AG09309 (cell line): ENCODE measurements at places on chromosomes 3 and 15.
A peak's percentile ranks its signal among the peaks of the same experiment; 100 is the strongest.

- DNase-seq = no peak
Measured at GRCh38 chr3:71849681-71850080, 64.7 kb upstream of the PROK2 start.

DNA sequence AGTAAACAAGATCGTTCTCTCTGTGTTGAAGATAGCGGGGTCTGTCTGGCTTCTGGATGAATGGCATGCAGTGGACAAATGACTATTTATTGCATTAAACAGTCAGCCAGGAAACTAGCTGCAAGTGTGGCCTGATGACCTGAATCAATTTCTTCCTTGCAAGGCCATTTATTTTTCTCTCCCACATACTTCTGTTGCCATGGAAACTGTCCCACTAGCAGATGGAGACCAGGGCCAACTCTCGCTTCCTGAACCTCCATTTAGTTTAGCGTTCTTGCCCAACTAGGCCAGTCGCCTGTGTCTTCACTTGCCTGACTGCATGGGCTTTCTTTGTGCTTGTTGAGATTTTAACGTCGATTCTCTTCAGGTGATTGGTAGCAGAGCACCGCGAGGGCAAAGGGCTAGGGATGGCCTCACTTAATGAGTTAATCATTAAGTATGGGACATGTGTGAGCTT lies 27.6 kb downstream of the LMCD1 start:
- no peak for DNase-seq

- no peak for DNase-seq
Measured at GRCh38 chr3:108380128-108380795, 83.9 kb downstream of the HHLA2 start.

DNA sequence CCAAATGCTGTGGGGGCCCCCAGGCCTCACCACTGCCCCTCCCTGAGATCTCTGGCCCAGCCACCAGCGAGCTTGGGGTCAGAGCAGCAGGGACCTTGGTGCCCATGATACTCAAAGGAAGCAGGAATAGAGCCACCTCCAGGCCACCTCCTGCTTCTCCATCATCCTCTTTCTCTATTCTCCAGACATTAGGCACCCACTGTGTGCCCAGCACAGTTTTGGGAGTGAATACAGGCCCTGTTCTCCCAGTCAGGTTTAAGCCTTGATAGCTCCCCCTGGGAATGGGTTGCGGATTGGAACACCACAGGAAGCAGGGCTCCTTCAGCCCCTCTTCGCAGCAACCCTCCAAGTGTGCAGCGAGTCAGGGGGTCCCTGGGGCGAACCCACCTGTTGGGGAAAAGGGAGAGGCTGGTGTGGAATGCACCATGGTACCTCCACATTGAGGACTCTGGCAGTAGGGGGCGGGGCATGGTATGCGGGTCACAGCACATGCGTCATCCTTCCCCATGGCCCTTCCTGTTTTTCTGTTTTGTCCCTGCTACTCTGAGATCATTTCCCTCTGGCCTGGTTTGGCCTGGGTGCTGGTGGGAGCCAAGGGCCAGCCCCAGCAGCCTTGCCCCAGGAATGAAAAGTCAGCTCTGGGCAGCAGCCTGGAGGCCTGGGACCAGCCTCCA lies 14.2 kb upstream of the SEMA3B start:
- no peak for DNase-seq

DNA sequence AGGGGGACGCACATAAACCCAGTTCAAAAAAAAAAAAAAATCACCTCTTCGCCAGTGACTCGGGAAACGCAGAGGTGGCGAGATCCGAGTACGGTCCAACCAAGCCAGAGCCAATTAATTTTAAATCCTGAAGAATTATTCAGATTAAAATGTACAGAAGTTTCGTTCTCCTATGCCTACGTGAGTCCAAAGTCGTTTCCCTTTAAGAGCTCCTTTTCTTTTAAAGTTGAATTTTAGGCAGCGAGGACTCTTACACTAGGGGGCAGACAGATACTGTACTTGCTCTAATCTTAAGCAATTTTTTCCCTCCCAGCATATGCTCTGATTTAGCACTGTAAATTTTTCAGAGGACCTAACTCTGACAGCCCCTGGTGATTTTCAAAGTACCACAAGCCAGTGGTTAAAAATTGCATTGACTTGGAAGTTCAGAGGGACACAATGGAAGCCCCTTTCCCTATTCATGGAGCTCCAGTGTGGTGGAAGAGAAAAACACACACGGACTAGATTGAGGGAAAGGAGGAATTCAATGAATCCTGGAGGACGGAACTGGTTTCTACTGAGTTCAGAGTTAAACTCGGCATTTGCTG lies 3.3 kb upstream of the NR2F2 start:
- DNase-seq = peak; percentile 78

GRCh38 chr3:141839389-141839788 lies 37.1 kb upstream of the ATP1B3 start:
- no peak for DNase-seq

DNA sequence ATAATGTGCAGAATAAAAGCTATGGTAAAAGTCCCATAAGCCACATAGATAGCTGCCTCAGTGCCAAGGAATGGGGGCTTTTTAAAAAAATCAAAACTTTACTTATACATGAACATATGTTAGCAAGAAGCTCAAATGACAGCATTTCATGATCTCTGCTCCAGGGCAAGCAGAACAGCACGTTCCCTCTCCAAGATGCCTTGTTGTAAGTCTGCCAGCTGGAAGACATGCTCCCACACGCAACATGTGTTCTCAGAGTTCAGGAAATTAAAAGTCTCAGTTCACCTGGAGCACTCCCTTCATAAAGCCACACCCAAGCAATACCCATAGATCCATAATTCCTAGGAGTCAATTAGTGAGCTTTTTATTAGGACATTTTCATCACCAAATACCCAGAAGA lies 52.2 kb downstream of the ABI3BP start:
- DNase-seq = no peak

DNA sequence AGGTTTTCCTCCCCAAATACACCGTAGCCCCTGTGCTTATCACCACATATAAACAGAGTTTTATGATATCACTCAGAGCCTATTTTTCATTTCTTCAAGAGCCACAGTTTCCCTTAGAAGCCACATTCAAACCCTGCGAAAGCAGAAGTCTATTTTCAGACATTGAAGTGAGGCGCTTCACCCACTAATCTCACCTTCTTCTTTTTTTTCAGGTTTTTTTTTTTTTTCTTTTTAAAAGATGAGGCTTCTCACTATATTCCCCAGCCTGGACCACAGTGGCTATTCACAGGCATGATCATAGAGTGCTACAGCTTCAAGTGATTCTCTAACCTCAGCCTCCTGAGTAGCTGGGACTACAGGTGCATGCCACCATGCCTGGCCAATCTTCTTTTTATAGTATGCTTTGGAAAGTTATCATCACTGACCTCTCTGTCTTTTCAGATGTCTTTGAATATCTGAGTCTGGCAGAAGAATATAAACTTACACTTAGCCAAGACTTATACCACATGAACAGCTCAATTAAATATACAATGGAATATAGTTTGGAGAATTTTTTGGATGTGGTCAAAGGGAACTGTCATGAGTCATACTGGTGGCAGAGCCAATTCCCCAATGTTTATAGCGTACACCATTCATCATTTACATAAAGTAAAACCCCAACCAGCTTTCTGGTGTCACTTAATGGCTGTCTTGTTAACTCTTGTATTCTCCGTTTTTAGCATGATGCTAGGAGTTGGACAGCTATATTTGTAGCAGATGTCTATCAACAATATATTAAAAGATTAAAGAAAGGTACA lies 59.7 kb upstream of the CCDC50 start:
- no peak for DNase-seq

DNA sequence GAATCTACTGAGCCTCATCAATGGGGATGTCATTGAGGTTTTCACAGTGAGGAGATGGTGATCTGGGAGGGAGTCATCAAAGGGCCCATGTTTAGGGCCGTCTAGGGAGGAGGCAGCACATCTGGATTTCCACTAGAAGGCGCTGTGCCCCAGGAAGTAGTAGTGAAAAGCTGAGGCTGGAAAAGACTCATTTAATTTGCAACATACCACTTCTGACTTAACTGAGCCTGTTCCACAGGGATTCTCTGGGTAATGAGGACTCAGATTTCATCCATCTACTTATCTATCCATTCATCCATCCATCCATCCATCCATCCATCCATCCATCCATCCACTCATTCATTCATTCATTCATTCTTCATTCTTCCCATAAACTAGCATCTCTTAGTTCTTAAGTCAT lies 17.4 kb upstream of the SHF start:
- DNase-seq = peak; percentile 41

DNA sequence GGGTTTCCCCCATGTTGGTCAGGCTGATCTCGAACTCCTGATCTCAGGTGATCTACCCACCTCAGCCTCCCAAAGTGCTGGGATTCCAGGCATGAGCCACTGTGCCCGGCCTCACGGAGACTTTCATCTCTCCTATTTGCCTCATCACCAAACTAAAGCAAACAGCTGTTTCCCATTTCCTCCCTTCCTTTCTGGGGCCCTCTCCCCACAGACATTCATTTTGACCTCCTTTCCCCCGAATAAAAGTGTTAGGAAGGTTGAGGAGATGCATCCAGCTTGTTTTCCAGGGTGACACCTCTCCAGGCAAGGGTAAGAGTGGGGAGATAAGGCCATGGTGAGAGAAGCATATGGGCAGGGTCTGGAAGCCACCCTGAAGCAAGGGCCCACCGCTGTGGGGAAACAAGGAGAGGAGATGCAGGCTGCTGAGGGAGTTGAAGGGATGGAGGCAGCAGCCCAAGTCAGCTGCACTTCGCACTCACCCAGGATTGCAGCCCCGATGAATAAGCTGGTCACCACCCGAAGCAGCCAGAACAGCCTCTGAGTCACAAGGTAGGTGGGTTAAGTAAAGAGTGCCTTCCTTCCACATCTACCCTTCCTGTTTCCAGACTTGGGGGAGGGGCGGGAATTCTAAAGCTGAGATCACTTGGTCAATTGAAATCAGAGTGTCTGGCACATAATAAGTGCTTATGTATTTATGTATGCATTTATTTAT lies 7.7 kb downstream of the DUOXA2 start:
- DNase-seq = peak; percentile 52

DNA sequence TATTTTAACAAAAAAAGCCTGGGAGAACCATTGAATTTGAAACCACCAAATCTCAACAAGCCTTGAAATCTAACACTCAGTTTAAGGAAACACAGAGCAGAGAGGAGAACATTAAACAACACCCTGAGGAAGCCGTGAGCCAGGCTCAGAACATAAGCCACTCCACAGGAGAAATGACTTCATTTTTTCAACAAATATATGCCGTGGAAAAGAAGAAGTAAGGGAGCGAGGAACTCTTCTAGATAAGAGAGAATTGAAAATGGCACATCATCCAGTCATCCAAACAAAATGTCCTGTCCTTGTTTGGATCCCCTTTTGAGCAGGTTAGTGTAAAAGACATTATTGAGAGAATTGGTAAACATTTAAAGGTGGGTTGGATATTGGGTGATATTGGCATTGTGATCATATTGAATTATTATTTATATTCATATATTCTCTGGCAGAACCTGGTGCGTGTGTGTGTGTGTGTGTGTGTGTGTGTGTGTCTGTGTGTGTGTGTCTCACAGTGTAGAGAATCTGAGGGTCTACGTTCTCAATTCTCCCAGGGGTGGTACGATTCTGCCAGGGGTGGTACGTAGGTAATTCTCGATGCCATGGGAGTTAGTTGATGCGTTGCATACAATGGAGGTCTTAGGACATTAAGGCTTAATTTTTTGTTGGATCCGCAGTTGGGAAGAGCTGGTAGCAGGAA lies 94.4 kb downstream of the ST6GAL1 start:
- no peak for DNase-seq

GRCh38 chr3:71803248-71803647 lies 18.3 kb upstream of the PROK2 start:
- no peak for DNase-seq

GRCh38 chr15:83747050-83747717 lies 93.3 kb downstream of the ADAMTSL3 start:
- DNase-seq = no peak

DNA sequence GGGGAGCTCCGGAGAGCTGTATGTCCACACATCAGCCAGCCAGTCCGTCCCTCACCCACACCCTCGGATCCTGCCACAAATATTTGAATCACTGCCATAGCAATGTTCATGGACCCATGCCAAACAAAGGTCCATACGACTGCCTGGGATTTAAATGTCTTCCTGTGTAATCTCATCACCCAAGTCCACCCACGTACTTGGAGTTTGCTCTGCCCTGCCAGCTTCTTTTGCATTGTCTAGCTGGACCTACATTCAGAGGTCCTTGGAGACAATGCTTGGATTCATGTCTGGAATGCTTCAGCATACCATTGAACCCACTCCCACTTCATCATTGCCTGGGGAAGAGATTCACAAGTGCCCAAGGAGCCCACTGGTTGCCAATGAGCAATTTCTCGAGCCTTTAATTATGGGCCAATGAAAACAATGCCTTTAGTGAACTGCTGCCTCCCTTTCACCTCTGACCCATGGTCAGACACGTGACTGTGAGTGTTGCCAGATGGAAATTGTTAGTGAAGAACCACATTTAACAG lies 90.4 kb upstream of the PHLDB2 start:
- peak; percentile 86 for DNase-seq

DNA sequence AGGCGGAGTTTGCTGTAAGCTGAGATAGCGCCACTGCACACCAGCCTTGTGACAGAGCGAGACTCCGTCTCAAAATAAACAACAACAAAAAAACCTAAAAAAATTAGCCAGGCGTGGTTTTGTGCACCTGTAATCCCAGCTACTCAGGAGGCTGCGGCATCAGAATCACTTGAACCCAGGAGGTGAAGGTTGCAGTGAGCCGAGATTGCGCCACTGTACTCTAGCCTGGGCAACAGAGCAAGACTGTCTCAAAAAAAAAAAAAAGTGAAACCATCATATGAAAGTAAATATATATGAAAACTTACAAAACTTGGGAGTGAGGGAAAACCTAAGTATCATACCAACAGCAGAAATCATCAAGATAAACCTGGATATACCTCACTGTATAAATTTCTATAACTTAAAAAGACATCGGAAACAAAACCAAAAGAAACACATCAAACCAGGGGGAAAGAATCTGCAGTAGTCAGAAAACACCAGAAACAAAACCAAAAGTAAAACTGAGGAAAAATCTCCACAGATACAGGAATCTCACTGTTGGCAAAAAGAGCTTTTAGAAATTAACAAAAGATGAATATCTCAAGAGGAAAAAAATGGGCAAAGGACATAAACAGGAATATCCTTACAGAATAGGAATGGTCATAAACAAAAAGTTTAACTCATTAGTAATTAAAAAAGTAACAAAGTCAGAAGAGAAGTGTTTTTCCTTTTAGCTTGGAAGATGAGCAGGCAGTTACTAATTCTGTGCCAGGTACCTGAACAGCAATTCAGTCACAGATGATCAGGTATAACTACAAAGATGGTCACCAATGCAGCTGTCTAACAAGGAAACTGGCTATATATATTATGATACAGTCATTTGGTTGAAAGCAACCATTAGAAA lies 41.3 kb downstream of the ETV5 start:
- no peak for DNase-seq

DNA sequence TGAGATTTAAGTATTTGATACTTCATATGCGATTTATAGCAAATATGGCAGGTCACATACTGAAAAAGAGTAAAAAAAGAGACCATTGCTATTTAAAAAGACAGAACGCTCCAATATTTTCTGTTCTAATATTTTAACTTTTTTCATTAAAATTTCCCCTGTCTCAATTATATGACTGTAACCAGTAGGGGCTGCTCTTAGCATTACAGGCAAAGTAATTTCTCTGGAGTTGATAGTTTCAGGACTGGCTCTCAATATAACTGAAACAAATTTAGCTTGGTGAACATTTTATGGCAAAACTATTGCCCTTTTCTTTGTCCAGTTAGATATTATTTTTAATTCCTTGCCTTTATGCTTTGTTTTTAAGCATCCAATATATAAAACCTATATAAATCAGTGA lies 286.3 kb upstream of the ROBO2 start:
- no peak for DNase-seq
